ENCODE measurements at places on chromosomes 2 and 18. TPM values are rescaled to one million over a fixed set of nuclear protein-coding genes. Genes with fewer than 3 reads are reported as not detected.

- H3K27me3 ChIP-seq: no peaks in the 10 kb centered on the region
- H3K4me1 ChIP-seq: no peaks in the 10 kb centered on the region
- H3K36me3 ChIP-seq: no peaks in the 10 kb centered on the region
- no peak for DNase-seq
- H3K4me3 ChIP-seq: no peak overlapping the region
- H3K27ac ChIP-seq: no peak overlapping the region
Observed at GRCh38 chr2:39922679-39923405, 143.8 kb upstream of the THUMPD2 start.

DNA sequence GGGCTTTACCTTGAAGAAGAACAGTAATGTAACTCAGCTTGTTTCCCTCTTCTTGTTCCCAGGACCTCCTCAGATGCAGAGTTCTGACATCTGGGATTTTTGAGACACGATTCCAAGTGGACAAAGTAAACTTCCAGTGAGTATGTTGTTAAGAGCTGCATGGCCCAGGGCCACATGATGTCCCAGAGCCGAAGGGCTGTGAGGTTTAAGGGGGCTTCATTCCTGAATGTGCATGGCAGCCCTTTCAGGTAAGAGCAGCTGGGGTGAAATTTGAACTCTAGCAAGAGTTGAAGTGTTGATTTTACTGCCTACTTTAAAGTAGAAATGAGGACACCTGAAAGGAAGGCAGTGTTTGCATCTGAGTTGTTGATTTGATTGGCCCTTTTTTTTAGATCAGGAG lies 13.3 kb downstream of the CHMP1B start:
- no peaks in the 10 kb centered on the region for H3K27me3 ChIP-seq
- H3K4me3 ChIP-seq: no peak overlapping the region
- H3K36me3 ChIP-seq: no peaks in the 10 kb centered on the region
- H3K4me1 ChIP-seq: no peaks in the 10 kb centered on the region
- DNase-seq: no peak
- no peak overlapping the region for H3K27ac ChIP-seq

DNA sequence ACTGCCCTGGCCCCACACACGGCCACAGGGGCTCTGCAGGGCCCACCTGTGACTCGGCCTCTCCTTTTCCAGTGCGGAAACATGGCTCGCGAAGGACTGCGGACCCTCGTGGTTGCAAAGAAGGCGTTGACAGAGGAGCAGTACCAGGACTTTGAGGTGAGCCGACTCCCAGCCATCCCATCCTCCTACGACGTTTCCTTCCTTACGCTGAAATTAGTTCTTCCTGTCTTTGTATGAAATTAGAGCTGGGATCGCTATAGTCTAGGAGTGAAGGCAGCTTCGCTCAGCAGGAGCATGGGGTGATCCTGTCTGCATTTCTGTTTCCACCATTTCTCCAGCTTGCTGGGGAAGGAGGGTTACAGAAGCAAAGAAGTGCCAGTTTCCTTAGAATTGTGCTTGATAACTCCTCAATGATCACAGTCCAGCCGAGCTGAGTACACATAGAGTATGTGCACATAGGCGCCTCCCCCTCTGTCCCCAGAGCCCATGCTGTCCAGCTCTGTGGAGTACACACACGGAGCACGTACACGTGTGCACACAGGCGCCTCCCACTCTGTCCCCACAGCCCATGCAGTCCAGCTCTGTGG lies 59.1 kb upstream of the NFATC1 start:
- no peak overlapping the region for H3K4me3 ChIP-seq
- H3K27ac ChIP-seq: no peak overlapping the region
- H3K36me3 ChIP-seq: peaks cover 31% of the 10 kb centered on the region
- H3K4me1 ChIP-seq: no peaks in the 10 kb centered on the region

GRCh38 chr2:36982467-36982866 lies 16.1 kb upstream of the STRN start:
- no peaks in the 10 kb centered on the region for H3K4me1 ChIP-seq
- peaks cover 6% of the 10 kb centered on the region for H3K36me3 ChIP-seq
- no peak overlapping the region for H3K27ac ChIP-seq

DNA sequence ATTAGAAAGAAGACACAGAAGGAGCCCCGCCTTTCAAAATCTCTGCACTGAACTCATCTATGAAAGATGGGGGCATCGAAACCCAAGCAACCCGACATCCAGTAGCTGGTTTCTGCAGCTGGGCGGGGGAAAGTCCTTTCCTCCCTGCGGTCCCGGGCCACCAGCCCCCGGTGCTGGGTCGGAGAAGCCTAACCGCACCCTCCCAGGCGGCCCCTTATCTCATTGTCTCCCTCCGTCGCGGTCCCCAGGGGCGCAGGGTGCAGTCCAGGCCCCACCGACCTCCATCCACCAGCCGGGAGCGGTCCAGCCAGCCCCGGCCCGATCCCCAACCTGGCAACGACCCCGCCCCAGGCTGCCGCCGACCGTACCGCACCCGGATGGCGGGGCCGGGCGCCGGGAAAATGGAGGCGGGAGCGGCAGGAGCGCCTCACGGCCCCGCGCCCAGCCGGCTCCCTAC lies 452 bp downstream of the RAPH1 start:
- H3K36me3 ChIP-seq: no peaks in the 10 kb centered on the region
- peaks cover 16% of the 10 kb centered on the region for H3K4me1 ChIP-seq
- H3K4me3 ChIP-seq: peak overlapping the region; percentile 58
- no peaks in the 10 kb centered on the region for H3K27me3 ChIP-seq
- H3K27ac ChIP-seq: no peak overlapping the region

Gene GPR148
- not detected for polyA plus RNA-seq

DNA sequence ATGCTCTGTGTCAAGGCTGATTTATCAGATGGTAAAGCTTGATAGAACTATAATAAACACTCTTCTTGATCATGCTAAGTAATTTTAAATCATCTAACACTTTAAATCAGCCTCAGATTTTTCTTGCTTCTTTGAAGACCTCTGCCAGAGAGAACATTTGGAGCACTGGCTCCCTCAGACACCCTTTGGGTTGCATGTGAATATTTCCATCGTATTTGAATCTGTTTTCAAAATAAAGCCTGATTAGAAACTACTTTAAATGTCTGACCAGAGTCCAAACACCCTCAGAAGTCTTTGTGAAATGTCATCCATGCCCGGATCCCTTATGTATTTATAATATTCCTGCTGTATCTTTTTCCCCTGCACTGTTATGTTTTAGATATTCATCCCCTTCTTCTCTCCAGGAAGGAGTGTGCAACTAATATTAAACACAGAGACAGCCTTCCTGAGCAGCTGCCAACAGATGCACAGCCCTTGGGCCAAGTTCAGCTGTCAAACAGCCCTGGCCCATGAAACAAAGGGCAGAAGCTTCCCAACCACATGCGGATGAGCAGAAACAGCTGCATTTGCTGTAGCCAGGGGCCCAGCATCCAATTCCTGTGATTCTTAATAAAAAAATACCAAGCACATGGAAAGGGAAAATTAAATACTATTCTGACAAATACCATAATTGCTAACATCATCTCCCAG lies 46.5 kb downstream of the DPP10 start:
- no peak overlapping the region for H3K27ac ChIP-seq
- no peaks in the 10 kb centered on the region for H3K36me3 ChIP-seq
- peaks cover 4% of the 10 kb centered on the region for H3K27me3 ChIP-seq
- H3K4me3 ChIP-seq: no peak overlapping the region
- no peaks in the 10 kb centered on the region for H3K4me1 ChIP-seq

All from CD4-positive, alpha-beta memory T cell (primary cell).